ENCODE measurements at places on chromosomes 6 and 20. TPM values are rescaled to one million over a fixed set of nuclear protein-coding genes. Genes with fewer than 3 reads are reported as not detected.

DNA sequence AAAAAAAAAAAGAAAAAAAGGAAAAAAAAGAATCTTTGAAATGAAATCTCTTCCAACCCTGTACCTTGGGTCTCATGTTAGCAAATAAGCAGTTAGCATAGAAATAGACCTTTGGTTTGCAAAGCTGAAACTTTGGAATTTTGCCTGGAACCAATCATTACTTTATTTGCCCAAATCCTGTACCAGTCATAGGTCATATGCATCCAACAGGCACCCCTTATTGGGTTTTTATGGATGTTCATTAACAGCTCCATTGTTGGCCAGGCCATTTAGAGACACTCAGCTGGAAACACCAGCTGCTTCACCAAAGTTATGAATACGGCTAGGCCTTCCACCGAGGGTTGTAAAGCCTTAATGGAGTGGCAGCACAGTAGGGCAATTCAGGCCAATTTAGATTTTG, 53.0 kb downstream of the ALDH8A1 start:
- DNase-seq, result no peak

GRCh38 chr6:89067796-89068195, 12.8 kb upstream of the PNRC1 start:
- no peak for DNase-seq

- DNase-seq, result no peak
Measured at GRCh38 chr6:28727559-28728211, 196.1 kb downstream of the TRIM27 start.

The ADGRB3 gene
- 1.3 TPM for total RNA-seq

DNA sequence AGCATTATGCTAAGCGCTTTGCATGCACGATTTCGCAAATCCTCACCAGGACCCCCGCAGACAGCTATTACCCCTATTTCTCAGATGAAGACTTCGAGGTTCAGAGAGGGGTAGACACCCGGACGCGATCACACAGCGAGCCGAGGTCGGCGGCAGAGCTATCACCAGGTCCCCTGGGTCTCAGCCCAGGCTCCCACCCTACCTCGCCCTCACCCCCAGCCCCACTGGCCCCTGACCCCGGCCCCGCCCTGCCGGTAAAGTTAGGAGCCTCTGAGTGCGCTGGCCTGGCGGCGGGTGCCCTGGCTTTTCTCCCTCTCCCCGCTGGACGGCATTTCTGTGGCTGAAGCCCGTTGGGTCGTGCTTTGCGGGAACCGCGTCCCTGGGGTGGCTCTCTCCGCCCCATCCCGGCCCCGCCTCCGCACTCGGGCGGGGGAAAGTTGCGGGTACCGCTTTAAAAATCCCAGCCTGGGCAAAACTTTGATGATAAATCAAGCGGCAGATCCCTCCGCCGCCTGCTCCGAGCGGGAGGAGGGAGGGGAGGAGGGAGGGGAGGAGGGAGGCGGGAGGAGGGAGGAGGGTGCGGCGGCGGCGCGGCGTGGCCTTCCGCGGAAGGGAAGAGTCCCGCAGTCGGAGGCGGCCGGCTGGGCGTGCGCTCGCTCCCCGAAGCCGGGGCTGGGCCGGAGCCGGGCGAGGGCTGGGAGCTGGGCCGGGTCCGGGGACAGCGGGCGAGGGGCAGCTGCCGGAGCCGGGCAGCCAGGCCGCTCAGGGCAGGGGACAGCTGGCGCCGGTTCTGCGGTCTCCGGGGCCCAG, at the start of gene VSTM2L:
Gene VSTM2L, plus strand, starts transcription at position 624 of the 810 bp plus-strand sequence. CDS start 224 bp downstream, outside the sequence.
- no peak for DNase-seq

- DNase-seq, result no peak
Measured at GRCh38 chr20:6104493-6105188, 18.2 kb downstream of the FERMT1 start.

GRCh38 chr20:3749689-3750531, 17.4 kb downstream of the HSPA12B start:
- no peak for DNase-seq

DNA sequence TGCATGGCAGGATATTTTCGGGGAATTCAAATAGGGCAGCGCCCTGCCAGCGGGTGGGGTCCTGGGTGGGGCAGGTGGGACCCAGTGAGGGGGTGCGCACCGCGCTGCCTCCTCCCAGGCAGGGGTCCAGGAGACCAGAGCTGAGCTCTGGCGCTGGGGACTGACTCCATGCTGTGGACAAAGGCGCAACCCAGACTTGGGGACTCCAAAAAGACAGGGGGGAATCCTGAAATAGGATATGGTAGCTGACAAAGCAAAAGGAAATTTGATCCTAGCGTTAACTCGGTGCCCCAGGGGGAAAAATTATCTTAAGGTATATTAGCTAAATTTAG, 23.6 kb downstream of the TFAP2A start:
- no peak for DNase-seq

GRCh38 chr6:10413850-10414738, 780 bp downstream of the TFAP2A start:
- no peak for DNase-seq

Measured in right atrium auricular region (tissue), 2 donors.